Mammary epithelial cell (primary cell): ENCODE measurements at places on chromosomes 4 and X. TPM values are rescaled to one million over a fixed set of nuclear protein-coding genes. Genes with fewer than 3 reads are reported as not detected.

RLIM gene
- total RNA-seq = 46.1 and 50.1 TPM in 2 replicates

TMPRSS11B gene
- total RNA-seq = not detected

AASDH gene
- total RNA-seq = 18.2 TPM

TMEM156 gene
- total RNA-seq = 1.2 and 1.8 TPM in 2 replicates

TLR10 gene
- not detected for total RNA-seq

GABRE gene
- 31.9 and 32.2 TPM in 2 replicates for total RNA-seq
